ENCODE measurements at places on chromosomes 3 and 15.

- DNase-seq = peak; percentile 58
These were observed 104.2 kb upstream of the SLC7A14 start for GRCh38 chr3:170689893-170690660.

DNA sequence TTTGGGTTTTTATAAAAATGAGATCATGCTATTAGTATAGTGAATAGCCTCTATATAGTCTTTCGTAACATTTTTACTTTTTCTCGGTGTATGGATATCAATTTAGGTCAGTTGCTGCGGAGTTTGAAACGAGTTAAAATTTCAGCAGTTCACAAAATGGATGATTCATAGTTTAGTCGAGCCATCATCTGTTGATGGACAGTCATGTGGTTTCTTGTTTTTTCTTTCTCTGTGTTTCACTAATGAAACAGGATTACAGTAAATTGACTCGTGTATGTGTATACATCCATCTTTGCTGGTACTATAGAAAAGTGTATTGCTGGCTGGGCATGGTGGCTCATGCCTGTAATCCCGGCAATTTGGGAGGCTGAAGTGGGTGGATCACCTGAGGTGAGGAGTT, 106.8 kb downstream of the IGF1R start:
- DNase-seq = peak; percentile 48

- no peak for DNase-seq
These were observed 19.5 kb downstream of the EIF4E3 start for GRCh38 chr3:71705681-71706080.

DNA sequence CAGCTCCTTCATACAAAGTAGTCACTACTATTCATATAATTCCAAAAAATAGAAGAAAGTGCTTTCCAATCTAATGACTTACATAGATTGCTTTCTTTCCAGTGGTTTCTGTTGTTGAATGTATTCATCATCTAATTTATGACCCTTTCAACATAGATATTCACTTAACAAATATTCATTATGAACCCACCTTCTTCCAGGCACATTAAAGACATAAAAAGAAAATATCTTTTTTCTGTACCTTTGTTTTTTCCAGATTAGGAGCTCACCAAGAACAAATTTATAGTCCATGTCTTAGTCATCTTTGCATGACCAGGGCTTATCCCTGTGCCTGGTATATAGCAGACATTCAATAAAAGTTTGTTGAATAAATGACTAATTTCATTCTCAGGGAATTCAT, 32.4 kb upstream of the PDZRN3 start:
- DNase-seq = peak; percentile 56

GRCh38 chr3:69865925-69866679, 126.8 kb downstream of the MITF start:
- DNase-seq = no peak

DNA sequence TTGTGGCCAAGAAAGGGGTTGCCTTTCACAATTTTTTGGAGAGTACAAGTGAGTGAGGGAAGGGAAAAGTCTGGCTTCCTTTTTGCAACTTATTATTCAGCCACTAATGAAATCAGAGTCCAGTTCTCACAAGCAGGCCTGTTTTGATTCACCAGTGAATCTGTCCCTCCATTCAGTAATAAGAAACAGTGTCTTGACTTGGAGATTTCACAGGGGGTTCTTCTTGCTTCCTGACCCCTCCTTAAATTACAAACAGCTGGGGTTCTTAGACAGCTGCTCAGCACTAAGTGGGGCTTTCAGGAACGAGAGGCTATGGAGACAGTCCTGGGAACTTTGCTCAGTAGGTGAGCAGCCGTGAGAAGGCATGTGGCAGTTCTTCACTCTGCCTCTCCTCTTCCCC, 24.5 kb downstream of the SEMA3G start:
- DNase-seq = no peak

DNA sequence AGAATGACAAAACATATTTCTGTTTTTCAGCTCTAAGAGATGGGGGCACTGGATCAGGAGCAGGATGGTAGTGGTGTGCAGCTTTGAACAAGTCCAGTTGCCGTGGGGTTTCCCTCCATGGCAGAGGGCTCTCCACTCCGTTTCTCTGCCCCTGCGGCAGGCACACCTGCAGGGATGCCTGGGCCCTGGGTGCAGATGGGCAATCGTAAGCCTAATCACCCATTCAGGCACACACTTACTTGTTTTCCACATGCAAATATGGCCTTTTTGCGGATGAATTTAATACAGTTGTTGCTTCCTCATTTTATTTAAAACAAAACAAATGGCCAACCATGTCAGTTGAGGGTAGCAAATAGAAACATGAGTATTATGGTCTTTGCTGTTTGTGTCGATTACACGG, 85.1 kb downstream of the LPP start:
- no peak for DNase-seq

DNA sequence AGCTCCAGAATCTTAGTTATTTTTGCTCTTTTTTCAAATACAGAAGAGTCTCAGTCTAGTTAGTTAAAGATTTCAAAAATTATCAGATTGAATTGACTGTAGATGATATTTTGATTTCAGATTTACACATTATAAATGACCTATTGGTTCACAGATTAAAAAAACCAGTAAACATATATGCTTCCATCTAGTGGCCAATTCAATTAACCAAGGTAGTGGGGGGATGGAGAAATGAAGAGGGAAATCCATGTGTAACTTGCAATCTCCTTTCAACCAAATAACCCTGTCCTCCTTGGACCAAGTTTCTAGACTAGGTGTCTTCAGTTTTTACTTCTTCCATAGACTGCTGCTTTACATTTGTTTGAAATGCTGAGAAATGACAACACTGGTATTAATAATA, 789.8 kb downstream of the ROBO1 start:
- DNase-seq = peak; percentile 25

DNA sequence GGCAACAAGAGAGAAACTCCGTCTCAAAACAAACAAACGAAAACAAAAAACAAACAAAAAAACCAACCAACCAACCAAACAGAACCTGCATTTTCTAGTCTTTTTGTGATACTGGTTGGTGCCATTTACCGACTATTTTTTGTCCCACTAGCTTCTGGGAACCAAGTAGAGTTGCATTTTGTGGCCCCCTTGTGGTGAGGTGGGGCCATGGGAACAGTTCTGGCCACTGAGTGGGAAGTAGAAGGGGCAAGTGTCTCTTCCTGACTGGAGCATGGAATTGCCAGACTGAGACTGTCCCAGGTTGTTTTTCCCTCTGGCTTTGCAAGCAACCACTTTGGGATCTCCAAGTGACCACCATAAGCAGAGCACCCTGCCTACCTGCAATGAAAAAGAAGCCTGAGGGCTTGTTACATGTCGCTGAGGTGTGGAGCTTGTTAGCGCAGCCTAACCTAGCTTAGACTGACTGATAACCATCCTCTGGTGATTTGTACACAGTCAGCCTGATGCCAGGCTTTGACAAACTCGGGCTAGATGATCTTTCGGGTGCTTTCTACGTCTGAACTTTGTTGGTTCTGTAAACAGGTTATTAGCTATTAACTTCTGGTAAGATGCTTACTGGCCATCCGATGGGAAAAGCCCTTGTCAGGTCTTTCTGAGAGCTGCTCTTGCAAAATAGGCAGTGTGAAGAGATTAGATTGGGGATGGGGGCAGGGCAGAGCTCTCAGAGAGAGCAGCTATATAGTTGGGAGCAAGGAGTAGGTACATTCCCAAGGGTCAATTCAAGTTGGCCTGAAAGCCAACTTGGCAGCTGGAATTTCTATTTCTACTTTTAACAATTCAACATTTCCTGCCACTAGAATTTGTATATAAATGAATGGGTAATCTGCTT, 172.2 kb downstream of the SSR3 start:
- no peak for DNase-seq

GRCh38 chr15:52144656-52145178, 32.1 kb upstream of the BCL2L10 start:
- DNase-seq = peak; percentile 67

DNA sequence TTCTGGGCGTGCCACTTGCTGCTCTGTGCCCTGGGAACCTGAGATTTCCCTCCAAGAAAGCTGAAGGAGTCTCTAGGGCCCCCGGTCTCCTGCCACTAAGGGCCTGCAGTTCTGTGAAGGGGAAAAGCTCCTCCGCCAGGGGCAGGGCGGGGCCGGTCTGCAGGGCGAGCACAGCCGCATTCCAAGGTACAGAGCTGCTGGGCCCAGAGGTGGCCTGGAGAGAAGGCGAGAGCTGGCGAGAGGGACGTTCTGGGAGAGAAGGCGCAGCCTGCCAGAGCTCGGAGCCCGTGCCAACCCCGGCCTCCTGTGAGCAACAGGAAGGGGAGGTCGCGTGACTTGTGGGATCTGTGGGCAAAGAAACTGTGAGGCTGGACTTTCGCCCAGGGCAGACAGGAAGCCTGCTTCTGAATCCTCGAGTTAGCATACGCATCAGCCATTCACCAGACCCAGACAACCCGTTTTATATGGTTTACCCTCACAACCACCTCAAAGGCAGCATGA, 500.4 kb downstream of the SHQ1 start:
- peak; percentile 62 for DNase-seq

- DNase-seq = peak; percentile 91
These were observed 3.8 kb upstream of the LOXL1 start for GRCh38 chr15:73922186-73923151.

DNA sequence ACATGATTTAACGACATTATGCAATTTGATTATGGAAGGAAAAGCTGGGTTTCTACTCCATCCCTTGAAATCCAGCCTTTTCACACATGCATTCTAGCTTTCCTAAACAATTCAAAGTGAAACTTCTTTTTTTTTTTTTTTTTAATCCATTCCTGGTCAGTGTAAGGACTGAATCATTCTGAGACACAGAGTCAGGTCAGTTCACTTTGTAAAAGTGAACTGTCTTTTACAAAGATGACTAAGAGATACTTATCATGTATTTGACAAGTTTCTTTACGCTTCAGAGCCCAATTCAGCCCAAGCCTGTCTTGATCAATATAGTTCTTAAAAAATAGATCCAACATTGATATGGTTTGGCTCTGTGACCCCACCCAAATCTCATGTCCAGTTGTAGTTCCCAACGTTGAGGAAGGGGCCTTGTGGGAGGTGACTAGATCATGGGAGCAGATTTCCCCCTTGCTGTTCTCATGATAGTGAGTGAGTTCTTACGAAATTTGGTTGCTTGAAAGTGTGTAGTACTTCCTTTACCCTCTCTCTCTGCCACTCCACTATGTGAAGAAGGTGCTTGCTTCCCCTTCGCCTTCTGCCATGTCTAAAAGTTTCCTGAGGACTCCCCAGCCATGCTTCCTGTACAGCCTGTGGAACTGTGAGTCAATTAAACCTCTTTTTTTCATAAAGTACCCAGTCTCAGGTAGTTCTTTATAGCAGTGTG, 345.6 kb upstream of the THBS1 start:
- DNase-seq = peak; percentile 62

DNA sequence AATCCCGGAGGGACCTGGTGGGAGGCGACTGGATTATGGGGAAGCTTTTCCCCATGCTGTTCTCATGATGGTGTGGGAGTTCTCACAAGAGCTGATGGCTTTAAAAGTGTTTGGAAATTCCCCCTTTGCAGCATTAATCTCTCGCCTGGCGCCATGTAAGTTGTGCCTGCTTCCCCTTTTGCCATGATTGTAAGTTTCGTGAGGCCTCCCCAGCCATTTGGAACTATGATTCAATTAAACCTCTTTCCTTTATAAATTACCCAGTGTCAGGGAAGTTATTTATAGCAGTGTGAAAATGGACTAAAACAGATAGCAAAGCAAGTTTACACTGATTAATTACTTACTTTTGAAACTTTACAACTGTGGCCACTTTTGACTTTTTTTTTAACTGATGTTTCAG, 10.6 kb upstream of the U2SURP start:
- DNase-seq = no peak

DNA sequence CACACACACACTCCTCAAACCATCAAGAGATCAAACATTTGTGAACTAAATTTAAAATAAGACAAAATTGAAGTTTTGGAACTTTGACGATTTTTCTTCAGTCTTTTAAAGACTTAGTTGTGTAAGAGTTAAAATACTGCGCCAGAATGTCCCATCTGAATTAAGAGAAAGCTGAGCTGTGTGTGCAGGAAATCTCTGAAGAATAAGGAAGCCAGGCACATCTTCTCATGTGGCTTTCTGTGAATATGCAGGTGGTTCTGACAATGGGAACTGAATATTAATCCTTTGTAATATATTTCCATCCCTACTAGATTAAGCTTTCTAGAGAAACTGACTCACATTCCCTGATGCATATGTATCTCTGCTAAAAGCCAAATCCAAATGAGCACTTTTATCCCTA, 60.1 kb upstream of the ICE2 start:
- DNase-seq = no peak

DNA sequence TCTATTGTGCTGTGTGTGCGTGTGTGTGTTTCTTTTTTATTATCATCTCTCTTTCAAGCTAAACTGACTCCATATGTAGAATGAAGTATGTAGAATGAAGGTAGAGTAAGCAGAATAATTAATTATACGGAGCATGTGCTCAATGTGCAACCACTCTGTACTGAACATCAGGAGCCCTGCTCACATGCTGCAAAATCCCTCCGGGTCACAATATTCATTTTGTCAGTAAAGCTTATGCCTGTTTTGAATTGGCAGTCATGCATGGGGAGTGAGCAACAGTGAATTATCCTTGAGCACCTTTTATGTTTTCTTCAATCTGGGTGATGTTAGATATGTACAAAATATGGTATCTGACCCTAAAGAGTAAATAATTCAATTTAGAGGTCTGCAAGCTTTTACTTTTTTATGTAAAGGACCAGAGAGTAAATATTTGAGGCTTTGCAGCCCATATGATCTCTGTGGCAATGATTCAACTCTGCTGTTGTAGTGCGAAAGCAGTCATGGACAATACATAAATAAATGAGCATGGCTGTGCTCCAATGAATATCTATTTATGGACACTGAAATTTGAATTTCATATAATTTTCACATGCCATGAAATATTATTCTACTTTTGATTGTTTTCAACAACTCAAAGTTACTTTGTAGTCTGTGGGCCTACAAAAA, 199.9 kb downstream of the VGLL3 start:
- peak; percentile 45 for DNase-seq

DNA sequence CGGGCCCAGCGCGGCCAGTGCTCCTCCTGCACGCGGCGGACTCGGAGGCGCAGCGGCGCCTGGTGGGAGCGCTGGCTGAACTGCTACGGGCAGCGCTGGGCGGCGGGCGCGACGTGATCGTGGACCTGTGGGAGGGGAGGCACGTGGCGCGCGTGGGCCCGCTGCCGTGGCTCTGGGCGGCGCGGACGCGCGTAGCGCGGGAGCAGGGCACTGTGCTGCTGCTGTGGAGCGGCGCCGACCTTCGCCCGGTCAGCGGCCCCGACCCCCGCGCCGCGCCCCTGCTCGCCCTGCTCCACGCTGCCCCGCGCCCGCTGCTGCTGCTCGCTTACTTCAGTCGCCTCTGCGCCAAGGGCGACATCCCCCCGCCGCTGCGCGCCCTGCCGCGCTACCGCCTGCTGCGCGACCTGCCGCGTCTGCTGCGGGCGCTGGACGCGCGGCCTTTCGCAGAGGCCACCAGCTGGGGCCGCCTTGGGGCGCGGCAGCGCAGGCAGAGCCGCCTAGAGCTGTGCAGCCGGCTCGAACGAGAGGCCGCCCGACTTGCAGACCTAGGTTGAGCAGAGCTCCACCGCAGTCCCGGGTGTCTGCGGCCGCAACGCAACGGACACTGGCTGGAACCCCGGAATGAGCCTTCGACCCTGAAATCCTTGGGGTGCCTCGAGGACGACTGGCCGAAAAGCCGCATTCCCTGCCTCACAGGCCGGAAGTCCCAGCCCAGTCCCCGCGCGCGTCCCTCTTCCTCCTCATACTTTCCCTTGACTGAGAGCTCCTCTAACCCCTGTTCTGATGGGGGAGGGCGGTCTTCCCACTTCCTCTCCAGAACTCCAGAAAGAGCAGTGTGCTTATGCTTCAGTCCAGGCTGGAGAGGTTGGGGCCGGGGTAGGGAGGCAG, 1.4 kb upstream of the IL17RC start:
- DNase-seq = peak; percentile 63
